ENCODE measurements at places on chromosomes 6 and 20. TPM values are rescaled to one million over a fixed set of nuclear protein-coding genes. Genes with fewer than 3 reads are reported as not detected.

GRCh38 chr20:37337208-37337991 lies 8.5 kb upstream of the SRC start:
- H3K27me3 ChIP-seq: no peaks in the 10 kb centered on the region
- H3K36me3 ChIP-seq: no peaks in the 10 kb centered on the region
- no peak for DNase-seq
- peak overlapping the region; percentile 5 for H3K27ac ChIP-seq

GRCh38 chr6:55276745-55277530 lies 50.3 kb upstream of the GFRAL start:
- no peak overlapping the region for H3K27ac ChIP-seq
- H3K36me3 ChIP-seq: no peaks in the 10 kb centered on the region
- H3K4me1 ChIP-seq: no peaks in the 10 kb centered on the region
- H3K27me3 ChIP-seq: no peaks in the 10 kb centered on the region
- H3K4me3 ChIP-seq: no peak overlapping the region

DNA sequence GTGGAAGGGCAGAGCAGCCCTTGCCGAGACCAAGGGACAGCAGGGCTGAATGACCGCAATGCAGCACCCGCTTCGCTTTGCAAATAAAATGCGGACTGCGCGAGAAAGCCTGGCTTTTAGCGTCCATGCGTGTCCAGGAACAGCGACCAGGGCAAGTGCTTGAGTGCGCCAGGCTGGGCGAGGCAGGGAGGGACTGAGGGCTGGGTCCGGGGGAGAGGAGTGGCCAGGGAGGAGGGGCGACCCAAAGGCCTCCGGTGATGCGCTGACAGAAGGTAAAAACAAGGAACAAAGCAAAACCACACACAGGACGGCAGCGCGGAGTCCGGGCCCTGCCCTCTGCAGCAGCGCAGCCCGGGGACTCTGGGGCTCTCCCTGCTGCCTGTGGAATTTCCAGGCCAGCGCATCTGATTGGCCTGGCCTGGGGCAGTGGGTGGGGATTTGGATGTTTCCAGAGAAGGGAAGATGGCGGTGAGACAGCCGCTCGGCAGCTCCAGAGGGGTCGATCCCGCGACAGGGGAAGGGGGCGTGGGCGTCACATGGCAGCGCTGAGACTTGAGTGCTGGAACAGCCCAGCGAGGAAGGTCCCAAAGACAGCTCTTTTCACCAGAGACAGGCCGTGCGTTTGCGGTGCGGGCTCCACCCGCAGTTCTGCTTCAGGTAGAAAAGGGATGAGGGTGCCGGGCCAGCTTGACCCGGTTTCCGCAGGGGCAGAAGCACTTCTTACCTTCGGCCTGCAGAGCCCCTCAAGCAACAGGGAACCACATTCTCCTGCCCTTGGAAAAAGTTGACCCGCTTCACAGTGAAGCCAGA lies 51.8 kb downstream of the SSR1 start:
- no peaks in the 10 kb centered on the region for H3K36me3 ChIP-seq
- peaks cover 8% of the 10 kb centered on the region for H3K4me1 ChIP-seq

Gene SLC17A3
- 0.28 TPM for total RNA-seq

Gene OPRM1
- not detected for total RNA-seq

Gene ZC2HC1B
- total RNA-seq: not detected

Gene COL9A1
- total RNA-seq: not detected

All from activated naive CD8-positive, alpha-beta T cell treated with anti-CD3 and anti-CD28 coated beads, Interleukin-2, amount 10 ng/mL, durations not matched to agents 7 days and 5 days (primary cell).